Mesothelial cell of epicardium (in vitro differentiated cells): ENCODE measurements at places on chromosomes 12 and 14.

DNA sequence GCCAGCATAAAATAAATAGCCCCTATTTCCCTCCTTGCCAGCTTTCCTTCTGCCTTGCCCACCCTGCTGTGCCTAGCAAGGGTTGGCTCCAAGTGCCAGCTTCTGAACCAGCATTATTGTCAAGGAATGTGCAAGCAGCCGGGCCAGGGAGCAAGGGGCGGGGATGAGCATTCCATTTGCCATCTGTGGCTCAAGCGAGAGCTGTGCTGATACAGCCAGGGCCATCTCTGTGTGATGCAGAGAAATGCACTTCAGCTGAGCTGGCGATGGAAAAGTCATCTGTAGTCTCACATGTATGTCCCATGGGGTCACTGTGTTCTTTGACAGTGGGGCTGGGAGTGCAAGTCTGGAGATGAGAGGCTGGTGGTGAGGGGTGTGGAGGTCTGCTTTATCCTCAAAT is 137.3 kb downstream of the SUDS3 start:
- no peak for DNase-seq

GRCh38 chr14:55301437-55302121 is 30.4 kb downstream of the FBXO34 start:
- no peak for DNase-seq

DNA sequence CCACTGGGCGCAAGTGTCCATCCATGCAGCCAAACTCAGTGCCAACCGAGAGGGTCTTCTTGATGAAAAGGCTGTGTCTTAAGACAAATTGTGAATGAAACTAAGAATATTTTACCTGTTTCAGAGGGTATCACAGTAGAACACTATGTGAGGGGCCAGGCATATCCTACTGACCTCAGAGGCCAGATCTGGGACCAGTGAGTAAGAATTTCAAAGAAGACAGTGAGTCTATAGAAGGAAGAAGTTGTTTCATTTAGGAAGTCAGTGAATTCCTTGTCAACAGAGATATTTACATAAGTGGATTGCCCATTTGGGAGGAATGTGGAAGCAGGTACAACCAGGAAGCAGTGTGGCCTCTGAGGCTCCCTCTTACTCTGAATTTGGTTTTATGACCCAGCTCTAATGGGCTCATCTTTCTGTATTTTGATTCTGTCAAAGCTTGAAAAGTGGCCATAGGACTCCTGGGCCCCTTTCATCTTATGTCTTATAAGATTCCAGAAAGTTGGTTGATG is 137.4 kb downstream of the ZNF664 start:
- no peak for DNase-seq

GRCh38 chr14:68328509-68328908 is 464.4 kb downstream of the ZFP36L1 start:
- no peak for DNase-seq

GRCh38 chr12:38892976-38893375 is 12.4 kb downstream of the CPNE8 start:
- no peak for DNase-seq
